ENCODE measurements at places on chromosomes 3 and 15.

GRCh38 chr15:40420793-40421192, 15.2 kb downstream of the IVD start:
- no peak for DNase-seq

GRCh38 chr15:40372981-40373380, 9.5 kb upstream of the KNSTRN start:
- DNase-seq, result no peak

DNA sequence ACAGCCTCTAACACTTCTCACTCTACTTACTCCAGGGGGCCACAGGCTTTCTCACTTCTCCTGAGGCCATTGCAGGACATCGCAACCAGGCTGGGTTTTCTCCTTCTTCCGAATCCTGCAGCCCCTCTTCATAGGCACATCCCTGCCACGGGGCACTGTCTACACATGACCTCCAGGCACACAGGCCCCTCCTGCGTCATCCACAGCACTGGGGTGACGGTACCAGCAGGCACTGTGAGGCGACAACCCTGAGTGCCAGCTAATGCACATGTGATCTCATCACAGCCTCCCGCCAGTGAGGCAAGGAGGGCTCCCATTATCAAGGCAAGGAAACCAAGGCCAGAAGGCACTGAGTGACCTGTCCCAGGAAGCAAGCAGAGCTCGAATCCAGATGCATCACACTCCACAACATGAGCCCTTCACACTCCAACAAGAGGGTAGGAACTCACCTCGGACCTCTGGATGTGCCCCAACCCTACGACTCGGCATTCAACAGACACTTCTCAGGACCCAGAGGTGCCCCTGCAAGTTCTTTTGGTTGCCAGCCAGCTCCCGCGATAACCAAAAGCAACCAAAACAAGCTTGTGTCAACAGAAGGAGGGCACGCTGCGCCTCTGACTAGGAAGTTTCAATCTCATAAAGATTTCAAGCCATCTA, 16.7 kb downstream of the FAM174B start:
- no peak for DNase-seq

- no peak for DNase-seq
These were observed 474.7 kb upstream of the UBE2E2 start for GRCh38 chr3:22728406-22728805.

GRCh38 chr3:143731776-143732175, 116.5 kb downstream of the SLC9A9 start:
- DNase-seq, result no peak

GRCh38 chr3:23999012-23999641, 54.0 kb downstream of the NR1D2 start:
- peak; percentile 38 for DNase-seq

DNA sequence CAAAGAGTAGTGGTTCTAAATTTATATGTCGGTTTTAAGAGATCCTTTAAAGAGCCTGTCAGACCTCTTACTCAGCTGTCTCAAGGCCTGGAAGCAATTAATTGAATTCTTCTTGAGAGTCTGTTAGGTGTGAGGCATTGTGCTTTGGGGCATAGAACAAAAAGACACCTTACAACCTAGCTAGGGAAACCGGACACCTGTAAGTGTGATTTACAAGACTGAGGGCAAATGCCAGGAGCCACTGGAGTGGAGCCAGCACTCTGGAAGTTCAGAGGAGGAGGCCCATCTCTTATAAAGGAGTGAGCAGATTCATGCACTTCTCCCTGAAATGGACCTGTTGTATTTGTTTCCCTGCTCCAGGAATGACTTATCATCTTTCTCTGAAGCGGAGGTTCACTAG, 97.7 kb upstream of the NUDT16 start:
- DNase-seq, result no peak

- no peak for DNase-seq
These were observed 38.6 kb downstream of the ATP1B3 start for GRCh38 chr3:141915016-141915415.

- DNase-seq, result no peak
These were observed 37.2 kb downstream of the UBE2E2 start for GRCh38 chr3:23240171-23240785.

GRCh38 chr3:174035328-174035886, 637.9 kb downstream of the NLGN1 start:
- DNase-seq, result no peak

GRCh38 chr3:39130693-39131265, 22.6 kb downstream of the CSRNP1 start:
- DNase-seq, result no peak

DNA sequence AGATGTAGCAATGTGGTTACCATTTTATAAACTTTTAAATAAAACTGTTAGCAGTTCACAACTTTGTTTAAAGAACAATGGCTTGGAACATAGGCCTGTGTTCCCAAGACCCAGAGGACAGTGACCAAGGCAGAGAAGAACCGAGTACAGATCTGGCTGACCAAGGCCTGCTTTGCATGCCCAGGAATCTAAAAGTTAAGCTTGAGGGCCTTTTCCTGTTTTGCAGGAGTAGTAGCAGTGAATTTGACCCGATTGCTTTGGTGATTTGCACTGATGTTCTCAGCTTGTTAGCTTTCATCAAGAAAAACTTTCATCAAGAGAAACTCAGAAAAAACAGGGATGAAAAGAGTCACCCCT, 9.9 kb downstream of the FILIP1L start:
- no peak for DNase-seq

DNA sequence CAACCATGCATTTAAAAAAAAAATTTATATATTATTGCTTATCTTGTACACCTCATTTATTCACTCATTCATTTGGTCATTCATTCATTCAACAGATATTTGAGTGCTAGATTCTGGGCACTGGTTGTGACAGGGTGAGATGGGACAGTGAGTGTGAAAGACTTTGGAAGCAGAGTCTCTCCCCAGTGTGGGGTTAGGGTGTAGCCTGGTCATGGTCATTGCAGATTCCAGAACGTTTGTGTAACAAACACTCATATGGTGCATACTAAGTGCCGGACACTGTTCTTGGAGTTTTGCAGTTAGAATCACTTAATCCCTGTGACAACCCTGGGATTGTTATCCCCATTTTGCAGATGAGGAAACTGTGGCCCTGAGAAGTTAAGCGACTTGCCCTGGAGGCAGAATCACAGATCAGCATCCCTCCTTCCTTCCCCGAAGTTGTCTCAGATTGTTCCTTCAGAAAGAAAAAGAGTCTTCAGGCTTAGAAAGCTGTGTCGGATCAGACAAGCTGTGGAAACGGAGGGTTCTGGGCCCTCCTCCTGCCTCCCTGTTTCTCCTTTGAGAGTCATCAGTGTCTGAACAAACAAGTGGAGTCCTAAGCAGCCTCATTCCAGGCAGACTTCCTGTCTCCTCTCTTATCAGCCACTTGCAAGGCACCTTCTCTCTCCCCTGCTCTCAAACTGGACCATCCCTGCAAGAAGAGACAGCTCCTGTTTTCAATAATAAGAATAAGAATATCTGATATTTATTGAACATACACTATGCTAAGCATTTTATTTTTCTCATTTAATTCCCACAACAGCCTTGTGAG, 6.3 kb downstream of the LOXL1 start:
- DNase-seq, result no peak

- no peak for DNase-seq
These were observed 3.4 kb upstream of the LMLN start for GRCh38 chr3:197956626-197956988.

GRCh38 chr3:179949412-179949811, 87.3 kb downstream of the PEX5L start:
- no peak for DNase-seq

- no peak for DNase-seq
These were observed 10.0 kb downstream of the WWTR1 start for GRCh38 chr3:149647812-149648211.

- no peak for DNase-seq
These were observed 21.3 kb upstream of the LRRC58 start for GRCh38 chr3:120370463-120370862.

All from CD4-positive, alpha-beta T cell treated with Interleukin-1 beta for 1 hour (primary cell).